ENCODE measurements at places on chromosomes 13 and 19.
A peak's percentile ranks its signal among the peaks of the same experiment; 100 is the strongest.

- peak; percentile 92 for DNase-seq
Observed at GRCh38 chr13:21458813-21459701, at the start of gene ZDHHC20. Gene ZDHHC20, minus strand, starts transcription at chr13:21459303. Its CDS starts 132 bp downstream, at chr13:21459171.

- DNase-seq: no peak
Observed at GRCh38 chr13:25988661-25989060, 63.2 kb downstream of the SHISA2 start.

- no peak for DNase-seq
Observed at GRCh38 chr13:34730961-34731360, 211.1 kb upstream of the NBEA start.

- DNase-seq: no peak
Observed at GRCh38 chr13:30192320-30193093, 114.8 kb downstream of the KATNAL1 start.

DNA sequence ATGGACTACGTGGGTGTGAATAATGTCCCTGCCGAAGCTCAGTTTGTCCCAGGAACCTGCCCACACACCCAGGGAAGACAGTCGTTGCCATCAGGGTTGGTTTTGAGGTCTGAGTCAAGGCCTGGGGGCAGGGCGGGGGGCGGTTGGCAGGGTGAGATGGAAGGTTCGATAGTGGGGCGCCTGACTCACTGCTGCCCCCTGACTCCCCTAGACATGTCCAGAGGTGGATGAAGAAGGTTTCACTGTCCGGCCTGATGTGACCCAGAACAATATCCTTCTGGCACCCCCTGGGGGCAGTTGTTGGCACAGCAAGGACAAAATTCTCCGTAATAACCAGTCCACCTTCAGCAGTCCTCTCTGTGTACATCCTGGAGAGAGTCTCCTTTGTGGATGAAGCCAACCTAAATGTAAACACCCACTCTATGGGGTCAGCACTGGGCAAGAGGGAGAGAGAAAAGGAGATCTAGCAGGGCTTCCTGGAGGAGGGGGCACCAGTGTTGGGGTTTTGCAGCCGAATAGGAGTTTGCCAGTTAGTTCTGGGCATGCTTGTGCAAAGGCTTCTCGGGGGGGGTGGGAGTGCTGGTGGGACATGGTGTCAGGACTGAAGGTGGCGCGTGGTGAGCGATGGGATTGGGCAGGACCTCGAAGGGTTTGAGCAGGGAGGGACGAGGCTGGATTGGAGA lies 19.6 kb upstream of the B3GNT3 start:
- DNase-seq: no peak

DNA sequence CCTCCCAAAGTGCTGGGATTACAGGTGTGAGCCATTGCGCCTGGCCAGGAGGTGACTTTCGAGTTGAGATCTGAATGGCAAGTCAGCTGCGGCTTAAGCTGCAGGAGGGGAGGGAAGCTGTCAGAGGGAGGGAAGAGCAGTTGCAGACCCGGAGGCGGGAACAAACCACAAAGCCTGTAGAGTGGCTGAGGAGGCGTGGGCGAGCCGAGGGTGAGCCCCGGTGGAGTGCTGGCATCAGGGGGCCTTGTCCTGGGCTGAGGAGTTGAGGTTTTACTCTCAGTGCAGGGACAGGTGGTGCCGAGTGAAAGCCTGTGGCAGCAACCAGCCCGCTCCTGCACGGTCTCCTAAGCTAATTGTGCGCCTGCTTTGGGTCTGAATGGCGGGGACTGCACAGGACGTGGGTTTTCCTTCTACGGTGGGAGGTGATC lies 24.2 kb downstream of the PPP1R37 start:
- no peak for DNase-seq

- no peak for DNase-seq
Observed at GRCh38 chr19:6250909-6251308, 28.9 kb downstream of the MLLT1 start.

DNA sequence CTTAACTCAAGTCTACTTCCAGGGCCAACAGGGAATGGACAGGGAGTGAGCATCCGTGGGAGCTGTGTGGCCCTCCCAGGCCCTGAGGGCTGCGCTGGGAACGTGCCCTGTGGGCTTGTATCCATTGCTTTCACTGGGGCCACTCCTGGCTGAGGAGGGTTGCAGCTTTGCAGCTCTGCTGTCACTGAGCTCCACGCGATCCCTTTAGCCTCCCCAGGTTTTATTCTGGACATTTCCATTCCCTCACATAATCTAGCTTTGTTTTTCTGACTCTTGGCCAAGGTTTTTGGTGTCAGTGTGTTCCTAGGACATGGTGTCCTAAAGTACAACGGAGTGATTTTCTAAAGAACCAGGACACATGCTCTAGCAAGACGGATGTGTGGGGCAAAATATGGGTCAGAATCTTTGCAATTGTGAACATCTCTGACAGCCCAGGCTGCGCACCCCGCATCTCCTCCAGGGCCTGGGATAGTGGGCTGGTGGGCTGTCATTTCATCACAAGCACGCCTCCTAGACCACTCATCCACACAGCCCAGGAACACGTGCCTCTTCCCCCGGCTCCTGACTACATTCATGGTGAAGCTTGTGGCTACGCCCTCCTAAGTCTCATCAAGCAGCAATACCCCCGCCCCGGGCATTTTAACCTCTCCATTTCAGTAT lies 28.0 kb downstream of the GGACT start:
- no peak for DNase-seq

Data from CD8-positive, alpha-beta T cell (primary cell).